ENCODE measurements at places on chromosomes 1 and 21. TPM values are rescaled to one million over a fixed set of nuclear protein-coding genes. Genes with fewer than 3 reads are reported as not detected.

Gene ENTREP3
- 11.3 TPM for total RNA-seq

Gene SH3BP5L
- 17.7 TPM for total RNA-seq

Gene FCGR3A
- total RNA-seq = 87.9 TPM

Gene LCE1F
- not detected for total RNA-seq

GRCh38 chr1:8097077-8097799, 71.1 kb upstream of the ERRFI1 start:
- no peak for DNase-seq

GRCh38 chr1:41240781-41241353, 1.2 kb downstream of the SCMH1 start:
- DNase-seq = no peak

DNA sequence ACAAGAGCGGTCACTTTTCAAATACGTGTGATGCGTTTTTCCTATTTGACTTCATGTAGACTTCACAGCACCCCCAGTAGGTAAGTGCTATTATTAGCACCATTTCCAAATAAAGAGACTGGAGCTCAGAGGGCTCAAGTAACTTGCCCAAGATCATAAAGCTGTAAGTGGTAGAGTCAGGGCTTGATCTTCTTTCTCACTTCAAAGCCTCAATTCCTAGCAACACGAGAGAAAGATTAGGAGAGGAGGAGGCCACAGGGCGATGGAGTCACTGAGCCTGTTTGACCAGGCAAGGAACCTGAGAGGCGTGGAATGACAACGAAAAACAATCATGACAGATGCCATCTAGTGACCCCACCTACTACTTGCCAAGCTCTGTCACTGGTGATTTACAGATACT, 181.0 kb downstream of the FOXD2 start:
- DNase-seq = no peak

- no peak for DNase-seq
These were observed 114.8 kb downstream of the DNAH14 start for GRCh38 chr1:225044258-225044657.

- no peak for DNase-seq
These were observed 45.4 kb downstream of the RPL5 start for GRCh38 chr1:92877081-92877711.

DNA sequence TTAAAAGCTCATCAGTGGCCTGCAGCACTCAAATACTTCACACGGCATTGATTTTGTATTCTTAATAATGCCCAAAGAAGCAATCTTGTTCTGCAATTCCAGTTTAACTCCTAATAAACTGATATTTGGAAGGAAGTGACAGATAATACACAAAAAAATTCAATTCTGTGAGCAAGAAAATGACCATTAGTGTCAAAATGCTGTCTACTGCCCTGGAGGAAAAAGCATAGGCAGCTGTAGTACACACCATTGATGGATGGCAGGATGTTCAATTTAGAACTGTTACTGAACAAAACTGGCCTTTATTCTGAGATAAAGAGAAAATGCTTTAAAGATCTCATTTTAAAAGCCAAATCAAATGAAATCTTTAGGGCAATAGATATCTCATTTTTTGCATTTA, 251.3 kb upstream of the FMN2 start:
- DNase-seq = no peak

DNA sequence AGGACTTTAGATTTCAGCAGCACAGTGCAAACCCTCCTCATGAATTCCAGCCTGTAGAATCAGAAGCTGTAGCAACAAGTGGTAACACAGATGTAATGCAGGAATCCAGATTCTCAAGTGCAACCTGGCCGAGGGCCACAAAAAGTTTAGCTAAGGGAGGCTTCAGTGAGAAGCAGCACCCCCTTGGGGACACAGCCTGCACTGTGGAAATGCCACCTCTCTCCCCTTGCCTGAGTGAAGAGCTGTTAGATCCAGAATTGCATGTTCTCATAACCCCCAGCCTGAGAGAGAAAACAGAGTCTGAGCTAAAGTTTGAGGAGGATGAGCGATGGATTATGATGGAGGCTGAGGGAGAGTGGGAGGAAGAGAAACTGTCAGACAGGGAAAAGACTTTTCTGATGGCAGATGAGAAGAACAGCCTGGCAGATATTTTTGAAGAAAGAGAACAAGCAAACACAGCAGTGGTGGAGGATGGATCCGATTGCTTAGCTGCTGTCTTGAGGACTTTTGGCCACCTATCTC, 80.5 kb upstream of the BMP8A start:
- peak; percentile 84 for DNase-seq

DNA sequence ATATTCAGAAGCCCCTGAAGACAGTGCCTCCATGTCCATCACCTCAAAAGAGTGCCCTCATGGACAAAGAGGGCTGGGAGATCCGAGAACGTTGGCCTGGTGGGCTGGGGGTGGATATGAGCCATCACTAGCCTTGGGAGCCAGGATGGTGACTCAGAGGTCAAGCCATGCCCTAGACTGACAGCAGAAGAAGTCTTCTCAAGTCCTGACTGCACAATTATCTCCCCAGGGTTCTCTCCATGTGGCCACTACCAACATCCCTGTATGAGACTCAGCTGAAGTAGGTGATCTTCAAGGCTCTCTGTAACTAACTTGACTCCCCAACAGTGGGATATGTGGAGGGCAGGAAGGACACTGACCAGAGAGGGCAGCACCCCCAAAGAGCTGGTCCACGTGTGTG, 7.1 kb upstream of the USF1 start:
- no peak for DNase-seq

All from heart left ventricle (tissue), 16 donors.